LoVo (cell line): ENCODE measurements at places on chromosomes 7 and 10.

GRCh38 chr10:103470761-103471653 is 8.0 kb downstream of the CALHM3 start:
- peak; percentile 28 for DNase-seq

- DNase-seq, result peak; percentile 44
These were observed 706 bp downstream of the BUB3 start for GRCh38 chr10:123154711-123155505.

GRCh38 chr7:25854059-25854458 is 297.9 kb upstream of the NFE2L3 start:
- no peak for DNase-seq

GRCh38 chr7:131501422-131501821 is 55.0 kb downstream of the PODXL start:
- no peak for DNase-seq

DNA sequence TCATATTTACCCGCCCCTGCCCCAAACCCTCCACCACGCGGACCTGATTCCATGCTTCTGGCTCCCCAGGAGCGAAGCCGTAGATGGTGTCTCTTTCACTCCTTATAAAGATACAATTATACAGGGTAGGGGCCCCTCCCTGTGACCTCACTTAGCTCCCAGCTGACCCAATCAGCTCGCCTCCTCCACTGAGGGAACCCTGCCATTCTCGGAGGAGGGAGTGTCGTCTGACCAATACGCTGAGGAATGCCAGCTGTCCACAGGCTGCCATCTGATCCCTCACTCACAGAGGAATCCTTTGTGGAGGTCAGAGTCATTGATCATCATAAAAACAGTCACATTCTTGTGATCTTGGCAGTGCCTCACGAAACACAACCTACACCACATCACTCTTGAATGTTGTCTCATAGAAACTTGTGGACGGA is 67.5 kb upstream of the INSIG1 start:
- DNase-seq, result peak; percentile 96

DNA sequence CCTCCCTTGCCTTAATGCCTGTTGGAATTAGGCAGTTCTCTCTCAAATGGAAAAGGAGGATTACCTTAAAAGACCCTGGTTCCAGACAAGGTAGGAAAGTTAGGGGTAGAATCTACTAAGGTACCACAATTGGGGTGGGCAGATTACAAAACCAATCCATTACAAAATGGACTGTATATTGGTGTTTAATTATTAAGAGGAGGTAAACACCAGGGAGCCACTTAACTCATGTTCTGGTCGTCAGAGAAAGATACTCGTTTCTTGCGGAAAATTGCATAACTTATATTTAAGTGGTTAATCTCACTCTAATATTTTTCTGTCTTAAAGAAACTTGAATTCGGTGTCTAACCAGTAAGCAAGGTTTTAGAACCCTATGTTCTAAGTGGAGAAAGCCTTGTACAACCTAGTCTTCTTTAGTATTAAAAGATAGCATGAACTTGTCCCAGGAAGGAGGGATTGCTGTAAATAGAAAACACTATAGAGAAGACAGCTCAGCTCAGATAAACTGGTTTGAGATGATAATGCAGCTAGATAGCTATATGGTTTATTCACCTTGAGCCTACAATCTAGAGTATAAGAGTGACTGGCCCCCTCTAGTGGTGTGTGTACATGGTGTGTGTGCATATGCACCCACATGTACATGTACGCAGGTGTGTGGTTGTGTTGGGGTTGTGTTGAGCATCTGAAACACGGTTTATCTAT is 58.0 kb upstream of the STRIP2 start:
- DNase-seq, result peak; percentile 71

- no peak for DNase-seq
These were observed 767.9 kb downstream of the GRID1 start for GRCh38 chr10:85598646-85599045.

DNA sequence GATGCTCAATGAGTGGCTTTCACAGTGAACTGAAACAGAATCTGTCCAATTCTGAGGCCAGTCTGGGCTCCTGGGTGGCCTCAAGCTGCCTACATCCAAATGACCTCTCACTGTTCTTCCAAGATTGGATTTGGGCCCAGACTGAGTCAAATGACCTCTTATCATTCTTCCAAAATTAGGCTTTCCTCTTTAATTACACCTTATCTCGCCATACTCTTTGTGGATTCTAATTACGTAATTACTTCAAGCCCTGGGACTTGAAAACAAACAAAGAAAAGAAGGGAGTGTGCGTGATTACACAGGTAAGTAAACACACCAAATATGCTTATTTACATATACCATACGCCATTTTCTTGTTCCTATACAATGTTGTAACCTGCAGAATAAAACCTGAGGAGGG is 18.8 kb downstream of the SORBS1 start:
- no peak for DNase-seq

- no peak for DNase-seq
These were observed 7.2 kb downstream of the FAM237B start for GRCh38 chr7:90313907-90314306.

GRCh38 chr7:139541600-139542307 is 18.3 kb downstream of the CLEC2L start:
- DNase-seq, result no peak
